ENCODE measurements at places on chromosomes 11 and 22. TPM values are rescaled to one million over a fixed set of nuclear protein-coding genes. Genes with fewer than 3 reads are reported as not detected.

DNA sequence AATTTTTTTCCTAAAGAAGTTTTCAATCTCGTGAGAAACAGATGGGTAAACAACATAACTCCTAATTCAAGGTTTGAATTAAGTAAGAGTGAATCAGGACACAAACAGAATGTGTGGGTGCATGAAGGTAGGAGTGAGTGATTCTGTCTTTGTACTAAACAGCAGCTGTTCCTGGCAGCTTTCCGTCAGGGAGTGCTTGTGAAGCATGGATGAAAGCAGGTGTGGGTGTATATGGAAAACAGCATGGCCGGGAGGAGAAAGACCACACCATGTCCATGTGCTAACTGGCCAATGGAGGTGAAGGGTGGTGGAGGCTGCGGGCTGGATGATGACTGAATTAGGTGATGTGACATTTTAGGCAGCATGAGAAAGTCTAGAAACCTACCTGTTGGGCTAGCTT is 49.6 kb downstream of the BARX2 start:
- no peak for DNase-seq

KDM4E gene
- total RNA-seq = not detected

DNA sequence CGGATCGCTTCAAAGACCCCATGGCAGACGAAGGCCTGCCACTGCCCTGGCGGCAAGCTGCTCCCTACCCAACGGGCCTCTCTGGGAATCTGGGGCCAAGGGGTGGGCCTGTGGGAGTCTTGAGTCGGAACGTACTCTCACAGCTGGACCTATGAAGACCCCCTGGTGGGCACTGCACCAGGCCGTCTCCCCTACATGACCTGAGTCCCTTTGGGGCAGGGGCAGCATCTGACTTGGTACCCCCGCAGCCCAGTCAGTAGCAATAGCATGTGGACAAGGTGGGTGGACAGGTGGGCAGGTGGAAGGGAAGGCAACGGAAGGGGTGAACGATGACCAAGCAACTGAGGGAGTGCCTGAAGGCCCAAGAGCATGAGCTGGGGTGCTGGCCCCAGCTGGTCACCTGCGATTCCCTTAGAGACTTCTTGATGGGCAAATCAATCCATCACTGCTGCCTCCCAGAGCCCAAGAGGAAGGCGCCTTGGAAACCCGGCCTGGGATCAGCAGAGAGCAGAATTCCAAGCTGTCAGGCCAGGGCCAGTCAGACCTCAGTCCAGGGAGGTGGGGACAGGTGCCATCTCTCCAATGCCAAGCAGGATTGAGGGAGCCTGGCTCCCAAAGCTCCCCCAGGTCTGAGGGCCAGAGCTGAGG is 35.3 kb downstream of the ARAP1 start:
- no peak for DNase-seq

- DNase-seq = peak; percentile 80
These were observed 23.5 kb downstream of the SPATA19 start for GRCh38 chr11:133821776-133822175.

GRCh38 chr22:28980326-28980725 is 81.3 kb downstream of the C22orf31 start:
- no peak for DNase-seq

- DNase-seq = peak; percentile 67
These were observed 138.2 kb downstream of the NECTIN1 start for GRCh38 chr11:119590651-119591351.

All from Daoy (cell line).